SJSA1 (cell line): ENCODE measurements at places on chromosomes 11 and 22.

- no peak for DNase-seq
These were observed 1077.3 kb downstream of the OPCML start for GRCh38 chr11:132455044-132455443.

DNA sequence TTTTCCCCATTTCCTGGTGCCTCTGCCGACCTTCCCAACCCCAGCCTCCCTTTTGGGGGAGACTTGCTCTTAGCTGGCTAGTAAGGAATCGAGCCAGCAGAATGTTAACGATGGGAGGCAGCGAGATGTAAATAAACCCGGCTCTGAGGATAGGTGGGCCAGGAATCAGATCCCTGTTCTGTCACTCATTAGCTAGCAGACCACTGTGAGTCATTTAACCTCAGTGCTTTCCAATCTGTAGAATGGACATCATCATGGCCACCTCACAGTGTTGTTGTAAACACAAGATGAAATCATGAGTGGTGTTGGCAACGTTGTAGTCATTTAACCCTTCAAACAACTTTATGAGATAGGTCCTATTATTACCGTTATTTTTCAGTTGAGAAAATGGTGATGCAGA lies 208.6 kb downstream of the KIRREL3 start:
- no peak for DNase-seq

GRCh38 chr11:67506426-67507051 lies 1.4 kb upstream of the PITPNM1 start:
- no peak for DNase-seq

DNA sequence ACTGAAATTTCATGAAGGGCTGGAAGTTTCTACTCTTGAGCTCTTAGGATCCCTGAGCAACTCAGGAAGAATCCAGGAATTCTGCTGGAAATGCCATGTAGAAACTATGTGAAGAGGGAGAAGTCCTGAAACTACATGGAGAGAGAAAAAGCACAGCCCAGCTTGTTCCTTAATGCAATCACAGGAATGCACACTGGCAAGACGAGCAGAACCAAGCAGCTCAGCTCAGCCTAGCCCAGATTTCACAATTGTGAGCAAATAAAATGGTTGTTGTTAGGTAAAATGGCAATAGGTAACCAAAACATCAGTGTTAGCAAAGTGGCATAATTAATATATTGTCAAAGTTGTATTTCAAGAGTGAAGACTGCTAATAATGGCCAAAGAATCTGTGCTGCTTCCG lies 28.1 kb downstream of the ZNF214 start:
- no peak for DNase-seq

DNA sequence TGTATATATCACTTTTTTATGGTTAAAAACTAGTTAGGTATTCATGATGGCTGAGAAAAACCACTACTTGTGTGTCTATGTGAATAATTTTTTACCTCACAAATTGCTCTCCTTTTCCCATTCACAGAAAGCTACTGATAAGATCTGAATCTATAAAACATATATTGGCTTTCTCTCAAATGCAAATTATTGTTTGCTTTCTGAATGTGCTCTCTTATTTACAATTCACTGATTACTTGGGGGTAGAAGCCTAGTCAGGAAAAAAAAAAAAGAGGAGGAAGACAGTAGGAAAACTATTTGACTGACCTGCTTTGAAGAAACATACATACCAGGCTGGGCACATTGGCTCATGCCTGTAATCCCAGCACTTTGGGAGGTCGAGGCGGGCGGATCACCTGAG lies 20.5 kb downstream of the PGM2L1 start:
- DNase-seq, result no peak

DNA sequence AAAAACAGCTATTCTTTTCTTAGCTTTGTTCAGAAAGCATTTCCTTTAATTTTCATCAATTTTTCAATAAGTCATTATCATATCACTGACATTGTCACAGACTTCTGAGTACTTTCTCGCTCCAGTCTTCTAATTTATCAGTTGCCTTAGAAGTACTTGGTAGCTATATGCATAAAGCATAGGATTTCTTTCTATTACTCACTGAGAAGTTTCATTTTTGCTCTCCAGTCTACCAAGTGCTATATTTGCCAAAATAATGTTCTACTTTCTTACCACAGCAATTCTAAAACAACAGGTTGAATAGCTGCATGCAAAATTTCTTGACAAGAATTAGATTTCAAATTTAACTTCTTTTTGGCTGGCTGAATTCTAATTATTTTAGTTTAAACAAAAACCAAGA lies 116.3 kb downstream of the STK33 start:
- no peak for DNase-seq

DNA sequence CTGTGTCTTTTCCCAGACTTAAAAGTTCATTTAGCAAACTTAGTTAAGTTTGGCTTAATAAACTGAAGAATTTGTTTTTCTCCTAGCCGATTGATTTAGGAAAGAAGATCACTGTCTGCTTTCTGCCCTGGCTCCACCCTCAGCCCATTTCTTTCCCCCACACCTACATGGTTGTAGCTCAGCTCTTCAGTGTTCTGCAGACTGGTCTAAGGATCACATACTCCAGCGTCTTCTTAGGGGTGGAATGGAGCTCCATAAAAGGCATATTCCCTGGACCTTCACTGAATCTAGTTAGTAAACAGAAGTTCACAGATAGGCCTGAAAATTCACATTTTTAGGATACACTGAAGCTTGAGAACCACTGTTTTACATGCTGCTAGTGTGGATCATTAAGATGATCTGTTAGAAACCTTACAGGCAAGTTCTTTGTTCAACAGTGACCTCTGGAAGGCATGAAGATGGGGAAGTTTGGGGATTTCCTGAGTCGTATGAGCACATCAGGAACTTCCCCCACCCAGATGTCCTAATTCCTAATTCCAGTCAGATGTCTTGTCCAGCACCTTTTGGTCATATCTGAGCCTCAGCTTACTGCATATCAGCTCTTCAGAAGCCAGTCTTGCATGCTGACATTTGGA lies 16.8 kb downstream of the PIWIL4 start:
- no peak for DNase-seq
